ENCODE measurements at places on chromosomes 3 and 15. TPM values are rescaled to one million over a fixed set of nuclear protein-coding genes. Genes with fewer than 3 reads are reported as not detected.

The KCNAB1 gene
- total RNA-seq, result 1.6 TPM

The DPPA4 gene
- not detected for total RNA-seq

The FBXO40 gene
- 231 TPM for total RNA-seq

The GHSR gene
- total RNA-seq, result not detected

The RBP2 gene
- not detected for total RNA-seq

The FEZF2 gene
- total RNA-seq, result not detected

The IQCF5 gene
- not detected for total RNA-seq

The ISLR gene
- 19.7 TPM for total RNA-seq

The RASGRP1 gene
- 0.94 TPM for total RNA-seq

The PTPRG gene
- 34.8 TPM for total RNA-seq

The NBEAL2 gene
- total RNA-seq, result 10.2 TPM

The RAB27A gene
- 11.1 TPM for total RNA-seq

The GOLGA8T gene
- total RNA-seq, result 1.3 TPM

The APH1B gene
- 5.9 TPM for total RNA-seq

All from heart right ventricle (tissue), 16 donors.